ENCODE measurements at places on chromosomes 4 and X. TPM values are rescaled to one million over a fixed set of nuclear protein-coding genes. Genes with fewer than 3 reads are reported as not detected.
A peak's percentile ranks its signal among the peaks of the same experiment; 100 is the strongest.

DNA sequence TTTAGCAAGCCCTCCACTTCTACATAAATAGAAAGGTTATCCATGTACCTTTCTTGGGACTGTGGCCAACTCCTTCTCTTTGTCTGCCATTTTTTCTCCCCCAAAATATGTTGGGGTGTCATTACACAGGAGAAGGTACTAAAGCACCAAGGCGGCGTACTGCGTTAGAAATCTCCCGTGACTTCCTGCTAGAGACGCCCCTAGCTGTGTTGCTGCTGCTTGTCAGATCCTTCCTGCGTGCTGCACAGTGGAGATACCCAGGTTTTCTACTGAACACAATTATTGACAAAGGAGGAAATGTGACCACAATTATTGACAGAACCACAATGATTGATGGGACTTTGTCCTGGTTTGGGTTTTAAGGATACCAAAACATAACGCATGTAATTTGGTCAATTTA, 97.7 kb downstream of the EFHC2 start:
- no peak for DNase-seq

DNA sequence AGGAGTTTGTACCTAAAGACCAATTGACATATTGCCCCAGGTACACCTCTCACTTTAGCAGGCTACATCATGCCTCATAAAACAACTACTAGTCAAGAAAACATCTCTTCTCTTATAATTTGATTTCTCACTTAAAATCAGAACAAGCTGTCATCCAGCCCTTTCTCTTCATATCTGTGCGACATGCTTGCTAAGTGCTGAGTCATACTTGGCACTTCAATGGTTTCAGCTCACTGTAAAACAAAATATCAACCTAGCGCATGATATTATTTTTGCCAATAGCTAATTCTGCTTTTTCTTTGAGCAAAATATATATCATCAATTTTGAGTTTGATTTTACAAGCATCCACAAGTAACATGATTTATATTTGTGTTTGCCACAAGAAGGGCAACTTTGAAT, 27.9 kb upstream of the FUNDC1 start:
- peak; percentile 15 for DNase-seq

GRCh38 chrX:13005661-13006473, 31.0 kb downstream of the TMSB4X start:
- no peak for DNase-seq

DNA sequence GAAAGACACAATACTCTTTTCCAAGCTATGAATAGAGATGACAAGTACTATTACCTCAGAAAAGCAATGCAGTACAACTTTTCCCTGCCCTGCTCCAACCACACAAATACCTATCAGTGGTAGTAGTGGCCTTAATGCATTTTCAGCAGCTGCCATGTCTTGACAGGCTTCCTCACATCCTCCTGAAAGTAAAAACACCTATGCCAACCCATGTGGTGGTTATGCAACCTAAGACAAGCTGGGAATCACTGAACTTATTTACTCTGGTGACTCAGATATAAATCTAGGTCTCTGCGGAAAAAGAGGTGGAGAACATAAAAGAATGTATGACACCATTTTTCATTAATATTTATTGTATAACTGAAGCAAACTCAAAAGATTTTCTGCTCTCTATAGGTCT, 14.5 kb downstream of the WDFY3 start:
- peak; percentile 9 for DNase-seq

GRCh38 chr4:40808926-40809457, 59.2 kb downstream of the NSUN7 start:
- no peak for DNase-seq

DNA sequence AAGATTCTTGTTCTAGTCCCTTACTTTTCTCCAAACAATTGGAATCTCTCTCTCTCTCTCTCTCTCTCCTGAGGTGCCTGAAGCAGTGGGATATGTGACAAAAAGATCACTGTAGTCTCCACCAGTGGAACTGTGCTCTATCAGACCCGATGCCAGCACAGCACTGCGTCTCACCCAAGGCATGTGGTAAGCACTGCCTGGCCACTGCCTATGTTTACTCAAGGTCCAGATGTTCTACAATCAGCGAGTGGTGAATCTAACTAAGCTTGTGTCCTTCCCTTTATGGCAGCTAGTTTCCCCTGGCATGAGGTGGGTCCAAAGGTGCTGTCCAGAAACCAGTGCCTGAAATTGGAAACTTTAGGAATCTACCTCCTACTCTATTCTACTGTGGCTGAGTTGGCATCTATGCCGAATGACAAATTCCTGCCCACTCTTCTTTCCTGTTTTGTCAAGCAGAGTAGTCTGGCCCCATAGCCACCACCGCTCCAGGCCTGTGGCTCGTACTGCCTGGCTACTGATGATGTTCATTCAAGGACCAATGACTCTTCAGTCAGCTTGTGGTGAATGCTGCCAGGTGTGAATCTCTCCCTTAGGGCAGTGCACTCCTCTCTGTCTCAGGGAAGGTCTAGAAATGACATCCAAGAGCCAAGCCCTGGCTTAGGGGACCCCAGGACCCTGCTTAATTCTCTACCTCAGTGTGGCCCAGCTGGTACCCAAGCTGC, 416.5 kb downstream of the TEX13C start:
- DNase-seq = no peak

- DNase-seq = no peak
Measured at GRCh38 chr4:140056015-140056414, 98.0 kb downstream of the MAML3 start.

- DNase-seq = no peak
Measured at GRCh38 chrX:115311601-115312001, 22.1 kb downstream of the LUZP4 start.

- DNase-seq = no peak
Measured at GRCh38 chr4:169025184-169025583, 15.1 kb upstream of the CBR4 start.

DNA sequence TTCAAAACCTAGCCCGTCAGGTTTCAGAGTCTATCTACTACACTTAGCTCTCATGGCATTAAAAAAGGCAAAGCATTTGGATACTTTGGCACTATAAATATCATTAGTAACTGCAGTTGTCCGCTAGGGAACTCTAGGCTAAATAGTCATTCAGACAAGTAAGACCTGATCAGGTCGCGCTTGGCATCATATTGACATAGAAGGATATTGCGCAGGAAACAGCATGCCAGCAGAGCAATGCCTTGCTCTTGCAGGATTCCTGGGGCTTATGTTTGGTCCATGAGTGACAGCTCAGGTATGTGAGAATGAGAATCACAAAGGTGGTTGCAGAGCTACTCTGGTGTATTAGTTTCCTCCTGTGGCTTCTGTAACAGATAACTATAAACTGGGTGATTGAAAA, 62.7 kb downstream of the KDM6A start:
- no peak for DNase-seq

DNA sequence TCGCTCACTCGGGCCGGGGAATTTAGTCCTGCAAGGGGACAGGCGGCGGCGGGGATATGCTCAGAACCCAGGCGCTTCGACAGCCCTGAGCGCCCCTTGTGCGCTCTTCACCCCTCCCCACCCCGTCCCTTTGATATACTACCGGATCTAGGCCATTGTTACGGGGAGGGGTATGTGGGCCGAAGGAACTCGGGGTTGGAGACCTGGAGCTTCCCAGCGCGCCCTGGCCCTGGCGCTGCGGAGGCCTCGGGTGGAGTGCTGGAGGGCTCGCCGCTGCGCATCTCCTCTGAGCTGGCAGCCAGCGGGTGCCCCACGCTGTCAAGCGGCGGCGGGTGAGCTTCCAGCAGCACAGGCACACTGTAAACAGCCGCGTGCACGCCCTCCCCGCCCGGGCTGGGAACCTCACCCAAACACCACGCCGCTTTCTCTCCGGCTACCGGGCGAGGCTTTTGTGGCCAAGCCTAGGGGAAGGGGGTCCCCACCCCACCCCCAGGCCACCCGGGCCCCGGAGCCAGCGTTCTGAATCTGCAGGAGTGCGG, 54.5 kb upstream of the BCOR start:
- DNase-seq = peak; percentile 32

DNA sequence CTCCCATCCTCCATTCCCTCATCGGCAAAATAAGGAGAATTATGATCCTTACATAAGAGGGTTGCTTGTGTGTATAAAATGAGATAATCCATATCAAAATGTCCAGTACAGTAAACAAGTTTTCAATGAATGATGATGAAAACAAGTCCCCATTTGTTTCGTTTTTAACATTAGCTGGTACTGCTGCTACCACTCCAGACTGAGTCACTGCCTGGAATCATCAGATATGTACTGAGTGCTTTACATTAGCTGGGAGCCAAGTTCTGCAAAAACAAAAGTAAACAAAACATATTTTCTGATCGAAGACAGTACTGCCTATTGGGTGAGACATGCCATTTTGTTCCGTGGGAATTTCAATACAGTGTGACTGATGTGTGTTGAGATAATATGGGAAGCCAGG, 123.2 kb upstream of the IGFBP7 start:
- no peak for DNase-seq

GRCh38 chrX:21645431-21645830, 12.7 kb downstream of the KLHL34 start:
- DNase-seq = no peak

GRCh38 chrX:30530606-30531005, 47.0 kb downstream of the TASL start:
- DNase-seq = peak; percentile 2

- no peak for DNase-seq
Measured at GRCh38 chrX:148024425-148025148, 43.5 kb downstream of the FMR1NB start.

- DNase-seq = no peak
Measured at GRCh38 chr4:24975510-24975909, 55.2 kb downstream of the LGI2 start.

GRCh38 chrX:644304-645281, 14.0 kb downstream of the SHOX start:
- no peak for DNase-seq

DNA sequence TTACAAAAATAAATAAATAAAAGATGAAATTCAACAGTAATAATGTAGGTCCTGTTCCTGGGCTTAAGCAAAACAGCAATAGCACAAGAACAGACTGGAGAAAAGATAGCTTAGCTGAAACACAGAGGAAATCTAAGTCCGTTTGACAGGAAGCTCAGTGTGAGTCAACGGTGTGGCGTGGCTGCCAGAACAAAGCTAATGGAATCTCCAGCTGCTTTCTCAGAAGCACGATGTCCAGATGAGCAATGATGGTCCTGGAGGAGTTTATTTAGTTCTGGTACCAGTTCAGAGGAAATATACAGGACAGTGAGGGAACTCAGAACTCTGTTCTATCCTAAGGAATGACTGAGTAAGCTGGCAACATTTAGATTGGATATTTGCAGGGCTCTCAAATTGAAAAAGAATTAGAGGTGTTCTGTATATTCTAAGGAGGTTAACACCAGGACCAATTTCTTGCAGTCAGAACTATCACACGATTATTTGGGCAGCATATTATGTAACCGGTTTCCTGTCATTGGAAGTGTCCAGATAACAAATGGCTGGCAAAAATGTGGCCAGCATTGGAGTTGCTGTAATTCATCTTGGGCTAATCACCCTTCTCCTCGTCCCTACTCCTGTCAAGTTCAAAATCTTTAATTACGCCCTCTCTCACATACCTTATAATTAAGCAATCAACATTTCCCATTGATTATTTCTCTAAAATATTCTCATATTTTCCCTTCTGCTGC, 12.7 kb downstream of the GAB3 start:
- DNase-seq = peak; percentile 73

GRCh38 chr4:134297765-134298164, 96.2 kb upstream of the PABPC4L start:
- DNase-seq = no peak

- no peak for DNase-seq
Measured at GRCh38 chr4:158777423-158778155, 8.8 kb downstream of the FNIP2 start.

DNA sequence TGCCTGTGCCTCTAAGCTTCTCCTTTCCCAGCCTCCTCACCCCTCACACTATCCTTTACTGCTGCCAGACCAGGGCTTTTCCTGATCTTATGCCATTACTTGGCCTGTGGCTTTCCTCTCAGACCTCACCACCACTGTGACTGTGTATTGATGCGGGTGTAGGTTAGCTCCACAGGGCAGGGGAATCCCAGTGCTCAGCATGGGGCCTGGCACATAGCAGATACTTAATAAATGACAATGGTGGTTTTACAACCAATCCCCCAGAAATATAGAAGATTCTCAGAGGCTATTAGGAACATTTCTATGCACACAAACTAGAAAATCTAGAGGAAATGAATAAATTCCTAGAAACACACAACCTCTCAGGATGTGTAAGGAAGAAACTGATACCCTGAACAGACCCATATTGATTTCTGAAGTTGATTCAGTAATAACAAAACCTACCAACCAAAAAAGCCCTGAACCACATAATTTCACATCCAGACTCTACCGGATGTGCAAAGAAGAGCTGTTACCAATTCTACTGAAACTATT, 129.6 kb upstream of the QRFPR start:
- peak; percentile 4 for DNase-seq

GRCh38 chr4:19729886-19730651, 521.6 kb upstream of the SLIT2 start:
- DNase-seq = peak; percentile 80

DNA sequence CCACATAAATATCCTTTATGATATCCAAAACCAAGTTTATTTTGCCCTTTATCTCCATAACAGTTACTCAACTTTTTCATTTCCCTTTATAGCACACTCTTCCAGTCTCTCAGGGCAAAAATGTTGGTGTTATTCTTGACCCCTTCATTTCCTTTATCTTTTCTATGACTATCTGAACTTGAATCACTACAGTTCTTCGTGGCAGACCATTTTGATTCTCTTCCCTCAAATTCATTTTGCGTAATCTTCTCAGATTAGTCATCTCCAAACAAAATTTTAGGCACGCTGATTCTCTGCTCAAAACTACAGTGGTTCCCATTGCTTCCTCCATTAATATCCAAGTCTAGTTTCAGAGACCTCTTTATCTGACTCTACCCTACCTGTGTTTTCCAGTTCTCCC, 26.1 kb downstream of the RUFY3 start:
- DNase-seq = no peak

DNA sequence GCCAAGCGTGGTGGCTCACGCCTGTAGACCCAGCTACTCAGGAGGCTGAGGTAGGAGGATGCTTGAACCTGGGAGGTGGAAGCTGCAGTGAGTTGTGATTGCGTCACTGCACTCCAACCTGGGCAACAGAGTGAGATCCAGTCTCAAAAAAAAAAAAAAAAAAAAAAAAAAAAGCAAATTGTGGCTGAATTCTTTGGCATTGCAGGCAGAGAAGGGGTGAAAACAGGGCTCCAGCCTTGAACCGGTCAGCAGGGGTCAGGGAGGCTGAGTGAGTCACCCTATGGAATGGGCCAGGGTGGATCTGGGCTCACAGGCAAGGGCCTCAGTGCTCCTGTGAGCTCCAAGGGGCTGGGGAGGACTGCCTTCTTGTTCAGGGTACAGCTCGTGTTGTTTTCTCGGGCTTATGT, 13.2 kb upstream of the FAM3A start:
- no peak for DNase-seq

The H2BW2 gene
- total RNA-seq = not detected

The RASGEF1B gene
- 1.1 TPM for total RNA-seq

The SNCA gene
- total RNA-seq = 49.0 TPM

The KCNIP4 gene
- total RNA-seq = not detected

The CACNA1F gene
- not detected for total RNA-seq

The PCDH11X gene
- total RNA-seq = not detected

The DRP2 gene
- total RNA-seq = 0.34 TPM

The HPGDS gene
- not detected for total RNA-seq

The JADE3 gene
- 9.7 TPM for total RNA-seq

Data from Daoy (cell line).